ENCODE measurements at places on chromosomes 5 and 9.

DNA sequence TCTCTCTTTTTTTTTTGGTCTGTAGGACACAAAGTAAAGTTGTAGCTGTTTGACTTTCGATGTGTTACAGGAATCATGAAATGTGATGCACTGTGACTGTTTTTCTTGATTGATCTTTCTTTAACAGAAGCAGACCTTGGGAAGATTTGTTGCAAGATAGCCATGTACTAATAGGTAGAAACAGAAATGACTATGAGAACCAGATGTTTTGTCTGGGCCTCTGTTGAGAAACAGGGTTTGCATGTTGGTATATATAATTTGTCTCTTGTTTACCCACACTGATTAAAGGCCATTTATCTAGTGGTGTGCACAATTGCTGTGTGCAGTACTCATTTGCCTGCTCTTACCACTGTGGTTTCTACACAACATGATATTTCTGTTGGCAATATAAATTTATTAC lies 125.1 kb downstream of the HACD4 start:
- DNase-seq = no peak

DNA sequence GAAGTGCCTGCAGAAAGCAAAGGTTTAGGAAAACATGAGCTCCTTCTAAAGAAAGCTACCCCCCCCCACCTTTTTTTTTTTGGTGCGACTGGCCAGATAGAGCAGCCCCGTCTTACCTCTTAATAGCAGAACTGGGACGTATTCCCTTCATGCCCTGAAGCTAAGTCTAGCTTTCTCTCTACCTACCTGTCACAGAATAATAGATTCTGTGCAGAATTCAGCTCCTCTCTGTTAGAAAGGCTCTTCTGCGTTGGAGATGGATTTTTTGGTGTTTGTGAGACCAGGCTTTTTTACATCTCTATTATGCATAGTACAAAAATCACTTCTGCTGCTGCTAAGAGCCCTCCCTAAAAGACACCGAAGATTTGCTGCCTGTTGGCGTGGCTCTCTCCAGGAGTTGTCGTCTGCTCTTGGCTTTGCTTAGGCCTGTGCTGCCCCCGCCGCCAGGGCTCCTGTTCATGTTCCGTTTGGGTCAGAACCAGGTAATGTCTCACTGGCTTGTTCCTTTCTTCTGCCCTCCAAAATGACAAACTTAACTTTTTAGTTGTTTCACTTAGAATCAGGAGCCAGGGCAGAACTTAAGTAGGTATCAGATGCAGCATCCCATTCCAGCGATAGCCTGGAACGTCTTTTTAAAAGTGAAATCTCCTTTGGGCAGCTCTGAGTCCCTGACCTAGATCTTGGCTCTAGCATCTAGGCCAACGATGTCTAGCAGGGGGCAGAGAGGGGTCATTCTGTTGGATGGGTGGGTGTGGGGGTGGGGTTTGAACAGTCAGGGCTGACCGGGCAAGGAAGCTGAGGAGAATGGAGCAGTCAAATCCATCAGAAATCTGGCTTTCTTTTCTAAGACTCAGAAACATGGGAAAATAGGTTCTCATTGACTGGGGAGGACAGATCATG lies 2.5 kb downstream of the TRIO start:
- no peak for DNase-seq

GRCh38 chr9:33111631-33112030 lies 35.2 kb upstream of the SMU1 start:
- no peak for DNase-seq

GRCh38 chr9:77708064-77708815 lies 60.1 kb upstream of the GNA14 start:
- DNase-seq = no peak

GRCh38 chr5:92566113-92566786 lies 1014.8 kb downstream of the NR2F1-AS1 start:
- DNase-seq = no peak

- DNase-seq = no peak
These were observed 572 bp downstream of the GNA14 start for GRCh38 chr9:77647267-77648233.

DNA sequence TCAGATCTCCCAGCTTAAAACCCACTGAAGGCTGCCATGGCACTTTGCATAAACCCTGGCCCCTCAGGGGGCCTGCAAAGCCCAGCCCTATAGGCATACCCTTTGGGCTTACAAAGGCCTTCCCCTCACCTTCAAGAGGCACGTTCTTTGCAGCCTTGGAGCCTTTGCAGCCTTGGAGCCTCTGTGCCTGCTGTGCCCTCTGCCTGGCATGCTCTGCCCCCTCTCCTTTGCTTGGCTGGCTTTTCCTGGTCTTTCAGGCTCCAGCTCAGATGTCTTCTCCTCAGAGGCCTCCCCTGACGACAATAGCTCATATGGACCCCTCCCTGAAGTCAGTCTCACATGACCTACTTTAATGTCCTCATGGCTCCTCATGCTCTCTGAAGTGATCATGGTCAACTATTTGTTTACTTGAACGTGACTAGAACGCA lies 60.3 kb downstream of the CXXC5 start:
- no peak for DNase-seq

DNA sequence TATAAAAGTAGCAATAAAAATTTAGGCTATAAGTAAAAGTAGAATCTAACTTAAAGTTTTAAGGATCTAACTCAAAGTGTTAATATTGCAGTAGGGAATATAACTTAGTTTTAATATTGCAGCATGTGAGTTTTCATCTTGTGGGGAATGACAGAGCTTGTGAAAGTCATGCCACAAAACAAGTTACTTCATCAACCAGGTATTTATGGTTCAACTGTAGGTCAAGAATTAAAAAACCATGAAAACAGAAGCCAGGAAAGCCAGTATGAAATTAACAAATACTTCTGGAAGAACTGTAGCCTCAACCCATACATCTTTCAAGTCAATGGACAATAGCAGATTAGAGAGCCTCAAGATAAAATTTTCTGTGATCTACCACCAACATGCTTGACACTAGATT lies 19.0 kb downstream of the HMGCS1 start:
- DNase-seq = no peak

Data from HFF-Myc (cell line).